Gastroesophageal sphincter (tissue), 4 donors: ENCODE measurements at places on chromosomes 5 and 9. TPM values are rescaled to one million over a fixed set of nuclear protein-coding genes. Genes with fewer than 3 reads are reported as not detected.

ADGRD2 gene
- total RNA-seq, result not detected

- ATAC-seq, result no peak
These were observed 138.0 kb downstream of the ADCY2 start for GRCh38 chr5:7533941-7534340.

GRCh38 chr5:66870708-66871107, 274.5 kb downstream of the MAST4 start:
- no peak for ATAC-seq

DNA sequence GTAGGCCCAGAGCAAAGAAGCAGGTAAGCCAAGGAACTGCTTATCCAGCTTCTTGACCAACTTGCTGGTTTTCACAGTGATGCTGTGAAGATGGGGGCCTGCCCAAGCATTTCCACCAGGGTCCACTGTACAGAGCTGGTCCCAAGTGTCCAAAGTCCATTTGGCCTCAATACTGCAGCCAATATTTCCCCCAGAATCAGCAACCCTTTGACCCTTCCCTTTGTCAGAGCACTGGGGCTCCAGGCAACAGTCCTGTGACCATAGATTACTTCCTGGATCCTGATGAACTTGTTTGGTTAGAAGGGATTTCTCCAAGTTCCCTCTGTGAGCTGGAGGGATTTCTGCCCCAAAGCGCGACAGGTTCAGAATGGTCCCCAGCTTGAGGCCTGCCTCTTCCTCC, 26.3 kb downstream of the FAXDC2 start:
- no peak for ATAC-seq

DNA sequence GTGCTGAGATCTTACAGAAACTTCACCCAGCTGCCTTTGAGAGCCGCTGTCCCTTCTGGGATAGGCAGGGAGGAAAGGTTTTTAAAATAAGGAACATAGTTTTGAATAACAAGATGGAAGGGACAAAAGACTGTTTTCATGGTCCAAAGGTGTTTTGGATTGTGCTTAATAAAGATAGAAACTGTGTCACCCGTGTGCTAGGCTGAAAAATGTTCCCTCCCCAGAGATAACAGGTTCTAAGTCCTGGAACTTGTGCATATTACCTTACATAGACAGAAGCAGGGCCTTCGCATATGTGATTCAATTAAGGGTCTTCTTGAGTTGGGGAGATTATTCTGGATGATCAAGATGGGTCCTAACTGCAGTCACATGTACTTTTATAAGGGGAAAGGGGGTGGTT, 1.9 kb upstream of the CEMIP2 start:
- no peak for ATAC-seq

- no peak for ATAC-seq
These were observed 355.7 kb upstream of the ADAMTSL1 start for GRCh38 chr9:18118268-18118667.
